ENCODE measurements at places on chromosomes 3 and 15.

GRCh38 chr3:141049681-141050080 lies 1.5 kb upstream of the SPSB4 start:
- no peak for DNase-seq

- no peak for DNase-seq
These were observed 60.3 kb downstream of the EBLN2 start for GRCh38 chr3:73121669-73122331.

- DNase-seq = no peak
These were observed 70.3 kb upstream of the OCA2 start for GRCh38 chr15:28169366-28169765.

GRCh38 chr3:120497336-120497735 lies 46.5 kb upstream of the FSTL1 start:
- peak; percentile 51 for DNase-seq

GRCh38 chr3:152399374-152399773 lies 130.6 kb downstream of the MBNL1 start:
- DNase-seq = peak; percentile 20

DNA sequence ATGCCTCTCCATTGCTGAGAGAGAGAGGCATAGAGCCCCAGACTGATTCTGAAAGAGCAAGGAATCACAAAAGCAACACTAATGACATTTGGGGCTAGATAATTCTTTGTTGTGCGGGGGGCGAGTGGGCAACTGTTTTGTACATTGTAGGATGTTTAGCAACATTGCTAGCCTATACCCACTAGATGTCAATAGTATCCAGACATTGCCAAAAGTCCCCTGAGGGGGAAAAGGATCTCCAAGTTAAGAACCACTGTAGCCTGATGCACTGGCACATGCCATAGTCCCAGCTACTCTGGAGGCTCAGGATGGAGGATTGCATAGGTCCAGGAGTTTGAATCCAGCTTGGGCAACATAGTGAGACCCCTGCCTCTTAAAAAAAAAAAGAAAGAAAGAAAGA lies 22.8 kb upstream of the GOLM2 start:
- no peak for DNase-seq

- no peak for DNase-seq
These were observed 111.7 kb upstream of the SMAD3 start for GRCh38 chr15:66953523-66954229.

DNA sequence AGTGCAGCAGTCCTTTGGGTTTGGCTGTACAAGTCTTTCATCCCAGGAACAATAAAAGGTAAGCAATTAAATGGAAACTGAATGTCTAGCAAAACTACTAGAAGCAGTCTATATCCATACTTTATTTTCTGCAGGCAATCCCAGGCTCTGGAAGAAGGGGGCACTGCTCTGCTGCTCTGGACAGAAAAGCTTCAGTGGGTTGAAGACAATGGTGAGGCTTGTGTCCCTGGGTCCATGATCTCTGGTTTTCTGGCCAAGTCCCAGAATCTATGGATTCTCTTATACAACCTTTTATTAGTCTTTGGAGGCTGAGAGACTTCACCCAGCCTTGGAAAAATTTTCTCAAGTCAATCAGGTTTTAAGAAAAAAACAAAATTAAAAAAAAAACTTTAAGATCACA lies 35.6 kb downstream of the SCAP start:
- no peak for DNase-seq

GRCh38 chr3:16896820-16897219 lies 12.1 kb downstream of the PLCL2 start:
- no peak for DNase-seq

GRCh38 chr15:41480396-41481140 lies 13.1 kb upstream of the ITPKA start:
- no peak for DNase-seq

DNA sequence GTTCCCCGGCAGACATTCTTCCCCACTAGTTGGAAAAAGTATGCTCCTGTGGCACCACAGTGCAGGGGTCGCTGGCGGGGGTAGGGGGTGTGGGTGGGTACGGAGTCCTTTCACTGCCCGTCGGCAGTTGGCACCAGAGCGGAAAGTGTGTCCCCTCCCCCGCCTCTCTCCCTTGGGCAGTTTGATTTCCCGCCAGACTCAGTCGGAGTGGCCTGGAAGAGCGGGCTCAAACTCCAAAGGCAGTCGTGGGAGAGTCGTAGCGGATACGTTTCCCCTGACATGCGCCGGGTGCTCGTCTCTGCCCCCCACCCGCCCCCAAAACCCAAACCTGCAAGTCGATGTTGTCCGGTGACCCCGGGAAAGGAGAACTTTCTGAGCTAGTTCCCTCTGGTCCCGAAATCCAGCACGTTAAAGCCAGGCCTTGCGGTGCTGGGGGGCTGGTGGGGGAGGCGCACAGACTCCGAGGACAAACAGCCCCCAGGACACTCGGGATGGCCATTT lies 4.4 kb upstream of the FOXB1 start:
- no peak for DNase-seq

DNA sequence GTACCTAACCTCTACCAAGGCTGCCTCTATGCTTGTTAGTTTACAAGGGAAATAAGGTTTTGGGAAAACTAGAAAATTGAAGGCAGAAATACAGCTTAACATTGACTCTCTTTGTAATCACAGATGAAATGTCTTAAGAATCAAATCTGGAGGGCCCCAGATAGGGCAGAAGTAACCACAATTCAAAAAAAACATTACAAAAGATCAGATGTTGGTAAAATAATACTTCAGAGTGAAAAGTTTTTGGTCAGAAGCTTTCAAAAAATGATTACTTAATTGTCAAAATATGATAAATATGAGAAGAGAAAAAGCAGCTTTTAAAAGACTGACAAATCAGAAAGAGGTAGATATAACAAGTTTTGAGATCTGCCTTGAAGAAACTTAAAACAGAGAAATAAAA lies 425.1 kb upstream of the NECTIN3 start:
- no peak for DNase-seq

- no peak for DNase-seq
These were observed 430.7 kb upstream of the RBMS3 start for GRCh38 chr3:28850186-28850585.

DNA sequence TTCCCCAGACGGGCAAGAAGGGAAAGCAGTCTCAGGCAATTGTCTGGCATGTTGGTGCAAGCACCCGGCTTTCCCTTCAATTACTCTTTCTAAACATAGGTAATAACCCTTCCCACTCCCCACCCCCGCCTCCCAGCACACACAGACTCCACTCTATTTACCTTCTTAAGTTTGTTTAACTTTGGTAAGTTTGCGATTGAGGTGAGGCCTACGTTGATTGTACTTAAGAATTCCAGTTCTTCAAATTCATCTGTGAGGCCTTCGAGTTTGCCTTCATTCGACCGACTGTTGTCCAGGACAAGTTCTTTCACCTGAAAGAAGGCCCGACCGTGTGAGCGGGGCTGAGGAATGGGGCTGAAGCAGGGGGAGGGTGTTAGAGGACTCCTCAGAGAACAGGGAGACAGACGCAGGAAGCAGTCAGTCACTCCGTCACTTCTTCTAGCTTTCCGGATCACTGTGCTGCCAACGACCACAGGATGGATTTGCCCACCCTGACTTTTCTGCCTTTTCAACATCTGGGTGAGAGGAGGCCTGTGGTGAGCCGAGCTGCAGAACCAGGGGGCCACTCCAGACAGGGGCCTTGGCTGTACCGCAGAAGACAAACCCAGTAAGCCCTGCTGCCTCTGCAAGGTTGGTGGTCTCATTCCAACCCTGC lies 33.0 kb downstream of the ANP32A start:
- no peak for DNase-seq

All from AG09319 (cell line).